ENCODE measurements at places on chromosomes 7 and 10.

DNA sequence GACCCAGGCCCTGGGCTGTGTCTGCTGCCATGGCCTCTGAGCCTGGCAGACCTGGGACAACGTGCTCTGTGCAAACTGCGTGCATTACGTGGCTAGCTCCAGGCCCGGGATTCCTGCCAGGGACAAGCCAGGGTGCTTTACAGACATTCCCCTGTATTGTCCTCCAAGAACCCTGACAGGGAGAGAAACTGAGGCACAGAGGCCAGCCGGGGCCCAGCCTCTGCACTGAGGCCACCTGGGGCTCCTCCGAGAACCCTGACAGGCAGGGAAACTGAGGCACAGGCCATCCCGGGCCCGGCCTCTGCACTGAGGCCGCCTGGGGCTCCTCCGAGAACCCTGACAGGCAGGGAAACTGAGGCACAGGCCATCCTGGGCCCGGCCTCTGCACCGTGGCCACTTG lies 64.9 kb downstream of the CFAP46 start:
- DNase-seq: no peak

DNA sequence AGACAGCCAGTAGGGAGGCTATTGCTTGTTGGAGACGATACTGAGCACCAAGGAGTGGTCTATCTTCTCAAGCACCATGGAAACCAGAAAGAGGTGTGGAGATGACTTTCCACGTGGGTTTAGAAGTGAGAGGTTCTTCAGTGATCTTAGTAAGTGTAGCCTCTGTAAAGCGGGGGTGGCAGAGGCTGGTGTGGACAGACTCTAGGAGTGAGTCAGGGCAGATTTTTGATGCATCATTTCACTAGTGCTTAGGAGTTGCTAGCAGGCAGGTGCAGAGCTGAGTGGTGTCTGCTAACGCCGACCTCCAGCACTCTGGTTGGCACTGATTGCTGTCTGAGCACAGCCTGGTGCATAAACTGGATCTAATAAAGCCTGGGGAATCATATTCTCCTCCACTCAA lies 78.4 kb upstream of the ADO start:
- no peak for DNase-seq

DNA sequence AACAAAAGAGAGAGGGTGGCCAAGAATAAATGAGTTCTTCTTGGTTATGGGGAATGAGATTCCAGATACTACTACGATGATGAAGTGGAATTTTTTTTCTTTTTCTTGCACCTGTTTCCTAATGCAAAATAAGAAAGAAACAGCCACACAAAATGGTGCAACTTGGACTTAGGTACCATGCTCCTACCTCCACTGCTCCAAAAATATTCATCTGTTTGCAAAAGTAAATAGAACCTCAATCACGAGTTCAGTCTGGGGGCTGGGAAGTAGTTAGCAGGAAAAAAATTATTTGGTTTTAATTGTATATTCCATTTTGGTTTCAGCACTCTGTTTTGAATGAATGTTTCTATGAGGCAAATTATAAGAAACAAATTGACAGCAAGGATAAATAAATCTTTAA lies 73.5 kb downstream of the SLC25A13 start:
- no peak for DNase-seq

GRCh38 chr10:85618841-85619240 lies 747.8 kb downstream of the GRID1 start:
- no peak for DNase-seq

GRCh38 chr10:5041471-5042023 lies 37.9 kb upstream of the AKR1C2 start:
- DNase-seq: no peak

DNA sequence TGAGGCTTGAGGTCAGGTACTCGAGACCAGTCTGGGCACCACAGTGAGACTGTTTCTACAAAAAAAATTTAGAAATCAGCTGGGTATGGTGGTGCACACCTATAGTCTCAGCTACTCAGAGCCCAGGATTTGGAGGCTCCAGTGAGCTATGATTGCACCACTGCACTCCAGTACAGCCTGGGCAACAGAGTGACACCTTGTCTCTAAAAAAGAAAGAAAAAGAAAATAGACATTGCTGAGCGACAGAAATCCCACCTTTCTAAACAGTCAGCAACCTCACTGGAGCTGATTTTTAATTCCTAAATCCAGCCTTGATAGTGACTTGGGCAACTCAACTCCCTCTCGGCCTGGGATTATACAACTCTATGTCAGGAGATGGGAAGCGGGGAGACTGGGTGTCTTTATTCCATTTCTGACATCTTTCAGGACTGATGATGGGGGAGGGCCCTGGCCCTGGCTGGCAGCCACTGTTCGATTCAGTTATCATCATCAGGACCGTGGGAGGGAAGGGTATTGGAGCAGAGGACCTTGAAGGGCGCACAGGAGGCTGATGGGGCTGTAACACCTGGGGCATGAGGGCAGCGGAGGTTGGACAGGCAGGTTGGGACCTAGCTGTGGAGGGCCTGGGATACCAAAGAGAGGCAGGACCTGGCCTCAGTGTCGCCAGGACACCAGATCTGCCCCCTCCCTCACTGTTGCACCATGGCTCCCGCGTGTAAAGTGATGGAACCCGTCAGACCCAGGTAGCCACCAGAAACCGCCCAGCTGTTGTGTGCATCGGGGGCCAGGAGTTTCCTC lies 14.7 kb downstream of the HSPB1 start:
- DNase-seq: no peak

DNA sequence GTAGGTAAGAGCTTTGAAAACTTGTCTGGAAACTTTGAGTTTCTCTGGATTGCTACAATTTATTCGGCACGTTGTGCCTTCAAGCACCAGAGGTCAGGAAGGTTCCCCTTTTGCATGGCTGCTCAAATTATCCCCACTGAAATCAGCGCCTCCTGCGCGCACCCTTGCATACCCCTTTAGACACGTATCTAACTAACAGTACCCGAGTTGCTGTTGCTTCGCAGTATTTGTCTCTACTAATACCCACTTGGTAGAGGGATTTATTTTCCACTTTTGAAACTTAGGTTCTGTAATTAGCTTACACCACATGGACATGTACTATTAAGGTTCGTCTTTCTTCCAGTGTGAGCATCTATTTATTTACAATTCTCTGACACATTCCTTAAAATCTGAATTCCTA lies 1.6 kb downstream of the MEOX2 start:
- DNase-seq: no peak

GRCh38 chr10:103609231-103610082 lies 116.0 kb downstream of the NEURL1 start:
- DNase-seq: no peak

DNA sequence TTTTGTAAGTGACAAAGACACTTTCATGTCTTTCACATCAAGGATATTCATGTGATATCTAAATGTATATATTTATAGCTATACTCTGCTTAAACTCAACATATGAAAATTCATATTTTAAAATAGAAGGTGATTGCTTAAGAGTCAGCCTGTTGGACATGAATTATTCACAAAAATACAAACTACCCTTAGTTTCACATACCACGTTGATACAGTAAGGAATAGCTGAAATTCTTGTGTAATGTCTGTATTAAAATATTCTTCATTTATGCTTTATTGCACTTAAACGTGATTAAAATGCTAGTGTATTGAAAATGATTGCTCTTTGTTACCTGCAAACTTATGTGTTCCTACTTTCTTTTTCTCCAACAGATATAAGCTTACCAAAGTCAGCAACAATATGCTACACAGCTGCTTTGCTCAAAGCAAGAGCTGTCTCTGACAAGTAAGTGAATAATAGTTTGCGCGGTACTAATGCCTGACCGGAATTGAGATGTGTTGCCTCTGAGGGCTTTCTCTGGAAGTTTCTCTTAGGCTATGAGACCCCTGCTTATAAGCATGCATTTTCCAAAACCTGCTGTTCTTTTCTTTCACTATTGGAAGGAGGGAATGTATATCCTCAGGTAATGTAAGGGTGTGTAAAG lies 133.8 kb downstream of the WNT2 start:
- DNase-seq: no peak

- no peak for DNase-seq
These were observed 116.8 kb downstream of the PDE1C start for GRCh38 chr7:31953432-31953831.

GRCh38 chr10:117476716-117477115 lies 65.8 kb upstream of the EMX2 start:
- no peak for DNase-seq

- DNase-seq: no peak
These were observed 153.3 kb downstream of the ARID5B start for GRCh38 chr10:62054830-62055229.

DNA sequence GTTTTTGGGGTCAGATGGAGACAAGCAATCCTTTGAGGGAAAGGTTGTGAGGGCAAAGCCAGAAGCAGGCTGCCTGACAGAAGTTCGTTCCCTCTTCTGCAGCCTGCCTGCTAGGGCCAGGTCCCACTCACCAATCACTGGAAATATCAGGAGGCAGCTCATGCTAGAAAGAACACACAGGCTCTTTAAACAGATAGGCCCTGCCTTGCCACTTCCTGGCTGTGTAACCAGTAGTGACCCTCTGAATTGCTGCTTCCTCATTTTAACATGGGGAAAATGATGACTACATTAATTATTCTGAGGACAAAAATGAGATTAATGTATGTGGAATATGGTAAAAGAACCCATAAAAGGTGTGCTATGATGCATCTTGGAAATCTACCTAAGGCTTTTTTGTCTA lies 50.5 kb upstream of the MRLN start:
- DNase-seq: no peak

- DNase-seq: no peak
These were observed 3.5 kb downstream of the PRR15 start for GRCh38 chr7:29567174-29567573.

- DNase-seq: no peak
These were observed 1.9 kb downstream of the FOXK1 start for GRCh38 chr7:4683884-4684565.

Data from NCI-H1417 treated with DMSO at 0.1 percent for 48 hours (cell line).